ENCODE measurements at places on chromosomes 3 and 15. TPM values are rescaled to one million over a fixed set of nuclear protein-coding genes. Genes with fewer than 3 reads are reported as not detected.
A peak's percentile ranks its signal among the peaks of the same experiment; 100 is the strongest.

TTC21A gene
- 1.6 TPM for total RNA-seq

SERPINI2 gene
- total RNA-seq = not detected

PIERCE2 gene
- 0.29 TPM for total RNA-seq

CYP11A1 gene
- total RNA-seq = not detected

PPP1R14D gene
- not detected for total RNA-seq

PLA2G4F gene
- total RNA-seq = not detected

GRCh38 chr3:71776538-71776937 lies 8.4 kb downstream of the PROK2 start:
- no peak for DNase-seq

DNA sequence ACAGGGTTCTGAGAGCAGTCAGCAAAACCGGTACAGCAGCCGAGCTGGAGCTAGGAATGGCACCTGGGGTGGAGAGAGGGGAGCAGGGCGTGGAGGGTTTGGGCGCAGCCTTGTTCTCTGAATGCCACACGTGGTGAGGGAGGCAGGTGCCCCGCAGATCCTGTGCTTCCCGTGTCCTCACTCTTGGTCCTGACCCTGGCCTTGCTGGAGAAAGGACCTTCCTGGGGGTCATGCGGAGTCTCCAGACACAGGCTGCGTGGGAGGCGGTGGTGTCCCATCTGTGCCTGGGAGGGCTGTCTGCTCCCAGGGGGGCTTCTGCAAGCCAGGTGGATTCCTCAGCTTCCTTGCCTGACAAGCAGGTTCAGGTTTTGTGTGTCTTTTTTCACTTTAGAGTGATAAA lies 244.7 kb upstream of the LYSMD4 start:
- DNase-seq = no peak

DNA sequence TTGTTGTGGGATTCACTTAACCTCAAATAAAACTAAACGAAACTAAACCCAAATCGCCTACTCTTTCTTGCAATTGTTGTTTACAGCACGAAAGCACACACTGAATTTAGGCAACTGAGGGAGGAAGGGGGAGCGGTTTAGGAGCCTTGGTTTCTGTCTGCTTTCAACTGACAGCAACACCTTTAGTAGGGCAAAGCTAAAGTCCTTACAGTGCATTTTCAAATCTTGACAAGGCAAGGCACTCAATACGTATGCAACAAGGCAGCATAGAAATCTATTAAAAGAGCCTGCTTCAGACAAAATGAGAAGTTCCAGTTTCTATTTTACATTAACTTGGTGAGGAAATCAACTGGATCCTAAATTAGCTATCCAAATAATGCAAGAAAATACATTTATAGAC lies 174.6 kb downstream of the CHST2 start:
- no peak for DNase-seq

- no peak for DNase-seq
These were observed 52.5 kb downstream of the TP63 start for GRCh38 chr3:189683546-189684255.

GRCh38 chr15:56734013-56734635 lies 815 bp upstream of the ZNF280D start:
- DNase-seq = no peak

- peak; percentile 95 for DNase-seq
These were observed 36.4 kb downstream of the CCDC80 start for GRCh38 chr3:112604536-112604935.

DNA sequence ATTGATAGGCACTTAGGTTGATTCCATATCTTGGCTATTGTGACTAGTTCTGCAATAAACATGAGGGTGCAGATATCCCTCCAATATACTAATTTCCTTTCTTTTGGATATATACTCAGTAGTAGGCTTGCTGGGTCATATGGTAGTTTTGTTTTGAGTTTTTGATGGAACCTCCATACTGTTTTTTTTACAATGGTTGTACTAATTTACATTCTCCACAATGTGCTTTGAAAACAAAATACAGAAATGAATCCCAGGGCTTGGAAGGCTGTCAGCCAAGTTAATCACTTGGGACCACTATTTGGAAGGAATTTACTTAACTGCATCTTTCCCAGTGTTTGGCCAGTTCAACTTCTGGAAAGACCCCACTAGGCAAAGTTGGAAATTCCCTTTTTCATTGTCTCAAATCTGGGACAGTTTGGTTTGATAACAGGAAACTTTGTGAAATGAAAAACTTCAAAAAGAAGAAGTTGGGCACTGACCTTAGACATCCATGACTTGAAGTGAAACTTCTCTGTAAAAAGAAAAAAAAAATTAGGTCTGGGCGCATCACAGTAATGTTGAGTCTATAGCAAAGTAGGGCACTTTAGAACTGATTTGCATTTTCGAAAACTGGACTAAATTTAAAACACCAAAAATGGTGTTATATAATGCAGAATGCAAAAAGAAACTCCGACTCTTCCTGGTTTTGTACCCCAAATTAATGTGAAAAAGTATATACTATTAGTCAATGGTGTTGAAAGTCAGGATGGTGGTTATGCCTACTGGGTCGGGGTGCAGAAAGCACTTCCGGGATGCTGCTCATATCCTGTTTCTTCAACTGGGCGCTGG lies 6.0 kb downstream of the CTSH start:
- DNase-seq = no peak

DNA sequence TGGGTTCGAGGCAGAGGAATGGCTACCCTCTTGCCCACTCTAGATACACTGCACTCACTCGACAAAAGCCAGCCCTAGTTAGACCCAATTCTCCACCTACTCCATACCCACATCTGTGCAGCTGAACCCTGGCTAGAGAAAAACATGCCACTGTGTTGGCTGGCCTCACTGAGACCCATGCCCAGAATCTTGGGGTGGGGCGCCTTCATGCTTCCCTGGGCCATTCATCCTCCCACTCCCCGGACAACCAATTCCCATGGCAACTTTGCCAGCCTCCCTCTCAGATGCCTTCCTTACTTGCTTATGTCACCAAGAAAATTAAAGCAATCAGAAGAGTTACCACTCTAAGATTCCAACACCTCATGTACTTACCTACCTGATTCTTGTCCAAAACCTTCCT lies 9.2 kb upstream of the LIMD1 start:
- no peak for DNase-seq

GRCh38 chr3:104165866-104166265 lies 1200.8 kb upstream of the ALCAM start:
- DNase-seq = no peak

GRCh38 chr3:72655723-72656122 lies 192.5 kb downstream of the SHQ1 start:
- no peak for DNase-seq
